ENCODE measurements at places on chromosomes 1 and 21.
A peak's percentile ranks its signal among the peaks of the same experiment; 100 is the strongest.

DNA sequence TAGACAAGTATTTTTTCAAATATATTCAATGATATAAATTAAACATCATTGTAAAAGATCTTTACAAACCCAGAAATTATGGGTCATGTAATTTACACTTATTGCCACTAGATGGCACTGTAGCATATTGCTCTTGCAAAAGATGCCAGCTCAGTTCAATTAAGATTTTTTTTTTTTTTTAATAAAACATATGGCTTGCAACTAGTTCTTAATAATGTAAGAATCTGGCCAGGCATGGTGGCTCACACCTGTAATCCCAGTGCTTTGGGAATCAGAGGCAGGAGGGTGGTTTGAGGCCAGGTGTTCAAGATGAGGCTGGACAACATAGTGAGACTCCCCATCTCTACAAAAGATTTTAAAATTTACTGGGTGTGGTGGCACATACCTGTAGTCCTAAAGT, 49.4 kb upstream of the DESI2 start:
- no peak for DNase-seq

DNA sequence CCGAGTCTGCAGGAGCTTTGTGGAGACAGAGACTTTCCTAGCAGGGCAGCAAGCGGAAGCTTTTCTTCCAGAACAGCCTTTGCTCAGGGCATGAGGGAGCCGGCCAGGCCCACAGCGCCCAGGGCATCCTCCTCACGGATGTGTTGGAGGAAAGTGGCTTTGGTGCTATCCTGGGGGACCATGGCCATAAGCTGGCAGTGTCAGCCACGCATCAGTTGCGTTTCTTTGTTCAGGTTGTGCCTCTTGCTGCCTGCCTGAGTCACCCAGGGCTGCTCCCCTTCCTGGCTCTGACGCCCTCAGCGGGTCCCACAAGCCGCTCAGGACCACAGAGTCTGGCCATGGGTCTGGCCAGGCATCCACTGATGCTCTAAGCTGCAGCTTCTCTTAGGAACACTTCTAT, 39.6 kb upstream of the PRSS38 start:
- DNase-seq: no peak

DNA sequence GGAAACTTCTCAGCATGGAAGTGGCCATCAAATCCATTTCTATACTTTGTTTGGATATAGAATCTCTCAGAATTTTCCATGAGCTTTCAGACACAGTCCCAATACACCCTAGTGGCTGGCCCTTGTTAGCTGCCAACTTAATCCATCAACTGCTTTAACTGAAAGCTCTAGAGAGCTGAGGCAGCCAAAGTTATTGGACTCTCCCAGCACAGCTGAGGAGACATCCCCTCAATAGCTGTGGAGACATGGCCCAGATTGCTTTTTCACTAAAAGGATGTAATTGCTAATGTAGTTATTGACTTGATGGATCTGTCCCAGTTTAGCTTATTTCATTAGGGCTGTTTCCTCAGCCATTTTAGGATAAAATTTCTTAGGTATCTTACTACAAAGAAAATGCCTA, 94.8 kb upstream of the PRMT6 start:
- no peak for DNase-seq

GRCh38 chr1:87410776-87411480, 82.2 kb downstream of the LMO4 start:
- DNase-seq: no peak

DNA sequence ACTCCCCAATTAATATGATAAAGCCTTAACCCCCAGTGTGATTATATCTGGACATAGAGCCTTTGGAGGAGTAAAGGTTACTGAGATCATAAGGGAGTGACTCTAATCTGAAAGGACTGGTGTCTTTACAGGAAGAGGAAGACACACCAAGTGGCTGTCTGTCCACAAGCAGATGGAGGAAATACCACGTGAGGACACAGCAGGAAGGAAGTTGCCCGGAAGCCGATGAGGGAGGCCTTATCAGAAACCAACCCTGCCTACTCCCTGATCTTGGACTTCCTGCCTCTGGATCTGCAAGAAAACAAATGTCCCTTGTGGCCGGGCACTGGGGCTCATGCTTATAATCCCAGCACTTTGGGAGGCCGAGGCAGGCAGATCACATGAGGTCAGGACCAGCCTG, 110.3 kb upstream of the CHRM3 start:
- no peak for DNase-seq

DNA sequence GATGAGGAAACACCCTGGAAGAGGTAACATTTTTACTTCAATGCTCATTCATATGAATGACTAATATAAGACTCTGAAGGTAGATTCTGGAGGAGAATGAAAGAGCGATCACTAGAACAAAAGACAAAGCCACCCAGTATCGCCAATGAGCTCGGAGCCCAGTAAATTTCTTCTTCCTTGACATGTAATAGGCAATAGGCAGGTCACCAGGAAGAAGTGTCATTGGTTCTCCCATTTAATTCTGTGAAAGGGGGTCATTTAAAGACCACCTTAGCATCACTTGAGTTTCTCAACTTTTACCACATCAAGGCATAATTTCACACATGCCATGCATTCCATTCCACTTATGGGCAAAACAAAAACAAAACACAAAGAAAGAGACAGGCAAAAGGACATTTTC, 7.9 kb downstream of the TNFSF18 start:
- DNase-seq: no peak

DNA sequence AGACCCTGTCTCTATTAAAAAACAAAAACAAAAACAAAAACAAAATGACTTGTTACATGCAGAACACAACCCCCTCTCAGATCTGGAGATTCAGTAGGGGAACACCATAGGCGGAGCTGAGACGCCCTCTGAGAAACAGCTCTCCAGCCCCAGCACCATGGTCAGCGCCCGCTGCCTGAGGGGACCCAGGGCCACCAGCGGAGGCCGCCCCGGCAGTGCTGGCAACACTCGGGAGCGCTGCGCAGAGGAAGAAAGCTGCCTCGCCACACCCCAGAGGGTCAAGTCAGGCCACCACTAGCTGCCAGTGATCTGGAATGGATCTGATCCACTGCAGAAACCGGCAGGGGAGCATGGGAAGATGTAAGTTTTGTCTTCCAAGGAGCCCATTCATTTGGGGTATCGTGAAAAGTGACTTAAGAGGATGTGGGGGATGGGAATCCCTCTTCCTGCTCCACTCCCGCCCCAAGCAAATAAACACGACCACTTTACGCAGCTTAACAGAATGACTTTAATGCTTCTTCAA, 3.1 kb downstream of the ACTA1 start:
- no peak for DNase-seq

DNA sequence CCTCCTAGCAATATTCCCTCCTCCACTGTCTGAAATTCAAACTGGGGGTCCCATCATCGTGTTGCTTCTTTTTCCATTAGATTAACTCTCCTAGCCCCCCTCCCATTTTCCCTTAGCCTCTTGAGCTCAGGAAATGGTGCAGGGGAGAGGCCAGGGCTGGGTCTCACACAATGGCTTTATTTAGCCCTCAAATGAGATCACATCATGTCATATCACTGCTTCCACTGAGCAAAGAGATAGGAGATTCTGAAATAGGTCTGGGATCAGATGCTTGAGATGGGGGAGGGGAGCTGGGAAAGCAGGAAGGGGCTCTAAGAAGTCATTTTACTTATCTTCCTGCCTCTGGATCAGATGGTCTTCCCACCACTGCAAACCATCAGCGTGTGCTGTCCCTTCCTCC, 17.8 kb upstream of the ARHGEF2 start:
- DNase-seq: no peak

DNA sequence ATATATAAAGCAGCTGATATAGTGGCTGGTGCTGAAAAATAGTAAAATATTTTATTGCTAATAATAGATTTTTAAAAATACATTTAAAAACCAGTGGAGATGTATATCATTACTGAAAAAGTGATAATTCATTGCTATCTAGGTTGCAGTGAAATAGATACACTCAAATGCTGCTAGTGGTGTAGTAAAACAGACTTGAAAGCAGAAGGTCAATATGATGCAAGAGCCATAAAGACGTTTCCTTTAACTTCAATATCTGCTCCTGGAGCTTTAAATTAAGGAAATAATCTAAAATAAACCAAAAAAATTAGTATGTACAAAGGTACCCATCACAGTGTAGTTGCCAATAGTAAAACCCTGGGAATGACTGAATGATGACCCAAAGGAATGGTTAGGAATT, 26.2 kb downstream of the RHEX start:
- DNase-seq: no peak

- no peak for DNase-seq
Measured at GRCh38 chr1:190444464-190444863, 33.2 kb downstream of the BRINP3 start.

DNA sequence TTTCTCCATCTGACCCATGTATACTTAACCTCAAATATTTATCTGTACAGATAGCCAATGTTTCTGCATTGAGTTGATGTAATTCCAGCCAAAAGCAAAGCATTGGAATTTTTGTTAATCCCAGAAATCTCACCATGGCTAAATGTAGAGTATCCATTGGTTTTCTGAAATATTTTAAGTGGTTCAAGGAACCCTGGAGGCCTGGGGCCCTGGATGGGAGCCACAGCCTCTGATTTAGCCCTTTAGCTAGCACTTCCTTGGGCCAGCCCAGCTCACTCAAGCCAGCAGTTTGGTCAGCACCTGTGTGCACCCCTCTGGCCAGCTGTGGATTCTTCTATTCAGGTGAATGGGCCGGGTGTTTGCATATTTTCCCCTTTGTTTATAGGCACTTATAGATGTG, 18.8 kb upstream of the EPS8L3 start:
- DNase-seq: no peak

DNA sequence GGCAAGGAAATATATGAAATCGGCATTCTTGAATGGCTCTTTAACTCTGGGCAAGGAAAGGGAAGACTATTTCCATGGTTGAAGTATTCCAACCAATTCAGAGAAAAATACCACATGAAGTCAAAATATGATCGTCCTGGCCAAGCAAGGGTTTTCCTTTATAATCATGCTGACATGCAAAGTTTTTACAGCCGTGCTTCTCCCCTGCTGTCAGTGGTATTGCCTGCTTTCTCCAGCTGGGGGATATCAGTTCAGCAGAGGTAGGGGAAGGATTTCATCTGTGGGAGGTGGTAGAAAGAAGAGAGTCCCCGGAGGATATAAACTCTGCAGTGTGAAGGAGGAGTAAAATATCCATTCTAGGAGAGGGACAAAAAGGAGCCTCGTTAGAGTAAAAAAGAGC, 322.8 kb downstream of the PAPPA2 start:
- DNase-seq: no peak

DNA sequence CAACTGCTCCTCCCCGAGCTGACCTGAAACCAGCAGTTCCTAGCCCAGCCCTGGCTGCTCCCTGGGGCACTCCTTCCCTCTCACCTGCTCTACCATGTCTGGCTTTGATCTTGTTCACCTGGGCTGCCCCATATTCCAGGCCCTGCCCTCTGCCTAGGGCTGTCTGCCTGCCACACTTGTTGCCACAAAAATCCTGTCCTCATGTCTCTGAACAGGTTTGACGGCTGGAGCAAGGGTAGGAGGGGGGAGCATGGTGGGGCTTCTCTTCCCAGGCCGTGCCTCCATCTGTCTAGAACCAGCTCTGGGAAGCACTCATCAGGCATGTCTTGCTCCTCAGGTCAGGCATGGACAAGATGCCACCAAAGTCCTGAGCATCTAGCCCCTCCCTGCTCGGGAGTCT, 44.3 kb upstream of the WNT2B start:
- DNase-seq: no peak

DNA sequence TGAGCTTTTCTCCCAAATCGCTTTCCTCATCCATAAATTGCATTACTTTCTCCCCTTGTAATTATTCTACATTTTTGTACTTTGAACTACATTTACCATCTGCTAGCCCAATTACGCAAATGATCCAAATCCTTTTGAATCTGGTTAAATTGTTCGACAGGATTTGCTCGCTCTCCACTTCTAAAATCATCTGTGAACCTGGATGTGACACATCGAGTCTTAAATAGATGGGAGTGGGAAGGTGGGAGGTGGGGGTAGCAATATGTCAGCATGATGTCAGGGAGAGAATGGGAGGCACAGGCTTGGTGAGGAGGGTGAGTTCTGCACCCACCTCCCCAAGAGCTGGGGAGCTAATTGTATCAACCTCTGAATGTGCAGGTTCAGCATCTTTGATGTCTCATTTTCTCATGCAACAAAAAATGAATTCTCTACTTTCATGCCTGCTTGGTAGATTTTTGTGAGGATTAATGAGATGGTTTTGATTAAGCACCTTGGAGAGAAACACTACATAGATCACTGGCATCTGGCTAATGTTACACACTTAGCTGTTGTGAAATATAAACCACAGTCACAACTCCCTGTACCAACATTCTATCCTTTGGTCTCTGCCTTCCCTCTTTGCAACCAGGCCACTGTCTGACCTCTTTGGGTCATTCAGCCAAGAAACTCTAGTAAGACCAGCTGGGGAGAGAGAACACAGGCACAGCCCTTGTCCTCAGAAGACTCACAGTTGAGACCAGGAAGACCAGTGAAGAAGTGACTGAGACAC, 165.1 kb downstream of the DAB1 start:
- DNase-seq: no peak

- DNase-seq: no peak
Measured at GRCh38 chr21:42716074-42716473, 62.7 kb downstream of the PDE9A start.

- no peak for DNase-seq
Measured at GRCh38 chr1:204867666-204868339, 2.9 kb upstream of the NFASC start.

- no peak for DNase-seq
Measured at GRCh38 chr21:28113718-28114117, 879.0 kb downstream of the LTN1 start.

DNA sequence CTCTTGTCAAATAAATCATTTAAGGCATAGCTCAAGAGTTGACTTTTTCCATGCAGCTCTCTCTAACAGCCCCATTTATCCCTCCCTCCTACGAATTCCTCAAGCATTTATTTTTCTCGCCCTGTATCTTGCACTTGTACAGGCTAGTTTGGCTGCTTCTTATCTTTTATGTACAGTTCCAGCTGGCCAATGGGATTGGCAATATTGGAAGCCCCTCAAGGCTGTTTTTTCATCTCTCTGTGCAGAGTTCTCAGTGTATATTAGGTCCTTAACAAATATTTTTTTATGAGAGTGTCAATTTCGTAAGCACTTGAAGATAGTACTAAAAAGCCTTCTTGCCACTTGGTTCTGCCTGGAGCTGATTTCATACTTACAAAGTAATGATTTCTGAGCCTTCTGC, 356.0 kb downstream of the ST6GALNAC3 start:
- no peak for DNase-seq

GRCh38 chr1:26009796-26010447, 11.7 kb upstream of the EXTL1 start:
- DNase-seq: no peak

- DNase-seq: peak; percentile 71
Measured at GRCh38 chr1:910881-911721, 12.6 kb upstream of the SAMD11 start.

GRCh38 chr1:228416217-228416933, at the start of gene TRIM17:
TRIM17 (minus strand) TSS chr1:228416861; CDS start chr1:228415072, 1,789 bp downstream.
- DNase-seq: no peak

GRCh38 chr1:179177182-179177581, 52.3 kb downstream of the ABL2 start:
- no peak for DNase-seq
